ENCODE measurements at places on chromosomes 7 and 10.

- no peak for DNase-seq
Measured at GRCh38 chr7:142542942-142543341, 206.3 kb upstream of the PRSS1 start.

- DNase-seq, result no peak
Measured at GRCh38 chr7:151247611-151248345, 716 bp downstream of the SMARCD3 start.

- no peak for DNase-seq
Measured at GRCh38 chr10:67861750-67862432, 22.6 kb upstream of the SIRT1 start.

- no peak for DNase-seq
Measured at GRCh38 chr10:96257944-96258343, 13.4 kb downstream of the BLNK start.

DNA sequence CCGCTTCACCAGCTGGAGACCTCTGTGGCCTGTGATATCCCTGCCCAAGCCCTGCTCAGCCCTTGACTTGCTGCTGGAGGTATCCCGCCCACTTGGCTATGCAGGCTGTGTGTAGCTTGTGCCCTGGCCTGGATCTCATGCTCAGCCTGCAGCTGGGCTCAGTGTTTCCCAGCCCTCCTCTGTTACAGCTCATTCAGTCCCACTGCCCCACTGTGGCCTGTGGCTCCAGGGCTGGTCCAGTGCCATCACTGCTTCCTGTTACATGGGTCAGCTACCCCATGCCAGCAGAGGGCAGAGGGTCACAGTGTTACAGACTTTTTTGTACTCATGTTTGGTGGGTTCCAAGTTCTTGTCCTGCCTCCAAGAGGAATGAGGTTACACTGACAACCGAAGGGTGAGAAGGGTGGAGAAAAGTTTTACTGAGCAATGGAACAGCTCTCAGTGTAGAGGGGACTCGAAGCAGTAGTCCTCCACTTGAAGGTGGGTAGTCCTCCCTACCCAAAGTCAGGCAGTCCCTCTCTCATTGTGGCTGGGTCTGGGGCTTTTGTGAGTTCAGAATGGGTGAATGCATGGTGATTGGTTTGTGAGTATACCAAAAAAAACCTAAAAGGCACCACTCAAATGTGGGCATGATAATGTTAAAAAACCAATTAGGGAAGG is 100.4 kb downstream of the ANKRD7 start:
- no peak for DNase-seq

GRCh38 chr10:97034301-97034700 is 151.5 kb downstream of the SLIT1 start:
- DNase-seq, result no peak

All from NCI-H345 (cell line).